ENCODE measurements at places on chromosomes 7 and 10. TPM values are rescaled to one million over a fixed set of nuclear protein-coding genes. Genes with fewer than 3 reads are reported as not detected.

- DNase-seq: no peak
These were observed 19.3 kb downstream of the MACC1 start for GRCh38 chr7:20197837-20198236.

DNA sequence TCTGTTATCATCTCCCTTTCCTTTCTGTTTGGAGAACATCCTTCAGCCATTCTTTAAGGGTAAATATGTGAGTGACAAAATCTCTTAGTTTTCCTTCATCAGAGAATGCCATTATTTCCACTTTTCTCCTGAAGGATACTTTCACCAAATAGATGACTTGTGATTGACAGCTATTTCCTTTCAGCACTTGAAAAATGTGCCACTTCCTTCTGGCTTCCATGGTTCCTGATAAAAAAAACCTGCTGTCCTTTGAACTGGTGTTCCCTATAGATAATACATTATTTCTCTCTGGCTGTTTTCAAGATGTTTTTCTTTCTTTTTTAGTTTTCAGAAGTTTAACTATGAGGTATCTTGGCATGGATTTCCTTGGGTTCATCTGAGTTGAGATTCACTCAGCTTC lies 79.7 kb downstream of the TBXAS1 start:
- DNase-seq: no peak

DNA sequence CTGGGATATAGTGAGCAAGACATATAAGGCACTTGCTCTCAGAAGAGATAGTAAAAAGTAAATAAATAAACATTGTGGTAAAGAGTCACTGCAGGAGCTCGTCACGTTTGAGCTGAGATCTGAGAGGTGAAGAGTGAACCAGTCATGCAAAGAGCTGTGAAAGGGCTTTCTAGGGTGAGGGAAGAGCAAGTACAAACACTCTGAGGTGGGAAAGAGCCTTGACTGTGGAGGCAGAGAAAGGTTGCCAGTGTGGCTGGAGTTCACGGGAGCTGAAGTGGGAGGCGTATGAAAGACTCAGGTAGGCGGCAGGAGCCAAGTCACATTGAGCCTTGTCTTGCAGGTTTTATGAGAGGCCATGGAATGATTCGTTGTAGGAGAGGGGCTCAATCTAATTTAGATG lies 141.0 kb downstream of the C1GALT1 start:
- DNase-seq: no peak

DNA sequence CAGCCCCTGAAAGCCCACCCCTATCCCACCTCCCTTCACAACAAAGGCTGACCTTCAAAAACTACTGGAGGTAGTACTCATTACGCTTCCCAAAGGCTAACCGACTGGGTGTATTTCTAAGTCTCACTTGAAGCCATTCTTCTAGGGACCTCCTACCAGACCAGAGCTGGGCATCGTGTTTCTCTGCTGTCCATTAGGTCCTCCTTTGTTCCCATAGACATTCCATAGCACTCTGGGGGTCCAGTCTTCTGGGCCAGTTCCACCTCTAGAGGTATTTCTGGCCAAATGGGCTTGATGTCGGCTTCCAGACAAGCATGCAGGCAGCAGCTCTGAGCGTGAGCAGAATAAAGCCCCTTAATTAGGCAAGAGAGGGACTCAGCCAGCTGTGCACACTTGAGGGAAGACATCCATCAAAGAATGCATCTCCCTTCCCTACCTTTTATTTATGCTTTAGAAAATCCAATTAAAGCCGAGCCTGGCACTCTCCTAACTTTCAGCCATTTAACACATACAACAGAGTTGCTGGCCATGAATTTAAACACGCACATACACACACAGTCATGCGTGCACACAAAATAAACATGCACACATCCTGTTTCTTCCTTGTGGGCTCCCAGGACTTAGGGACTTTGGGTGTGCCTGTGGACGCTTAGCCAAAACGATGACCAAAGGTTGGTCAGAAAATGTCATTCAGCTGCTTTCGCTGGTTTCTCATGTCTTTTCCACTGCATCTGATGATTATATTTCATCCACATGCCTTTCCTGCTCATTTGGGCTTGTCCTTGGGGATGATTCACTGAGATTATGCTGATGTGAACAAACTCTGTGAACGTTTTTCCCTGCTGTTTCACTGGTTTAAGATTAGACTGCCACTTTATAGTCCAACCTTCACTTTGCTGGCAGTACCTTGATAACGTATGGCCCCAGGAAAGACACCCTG lies 362.0 kb upstream of the NFE2L3 start:
- no peak for DNase-seq

The SFTPA1 gene
- not detected for polyA plus RNA-seq

The AS3MT gene
- polyA plus RNA-seq: 0.80 TPM

GRCh38 chr7:13897819-13898218 lies 91.6 kb downstream of the ETV1 start:
- DNase-seq: no peak

- no peak for DNase-seq
These were observed 64.8 kb downstream of the AKR1B1 start for GRCh38 chr7:134394056-134394455.

GRCh38 chr7:123282181-123282580 lies 82.4 kb upstream of the SLC13A1 start:
- DNase-seq: no peak

GRCh38 chr10:79494871-79495705 lies 17.2 kb upstream of the EIF5AL1 start:
- DNase-seq: no peak

The CYP2C18 gene
- 0.05 TPM for polyA plus RNA-seq

DNA sequence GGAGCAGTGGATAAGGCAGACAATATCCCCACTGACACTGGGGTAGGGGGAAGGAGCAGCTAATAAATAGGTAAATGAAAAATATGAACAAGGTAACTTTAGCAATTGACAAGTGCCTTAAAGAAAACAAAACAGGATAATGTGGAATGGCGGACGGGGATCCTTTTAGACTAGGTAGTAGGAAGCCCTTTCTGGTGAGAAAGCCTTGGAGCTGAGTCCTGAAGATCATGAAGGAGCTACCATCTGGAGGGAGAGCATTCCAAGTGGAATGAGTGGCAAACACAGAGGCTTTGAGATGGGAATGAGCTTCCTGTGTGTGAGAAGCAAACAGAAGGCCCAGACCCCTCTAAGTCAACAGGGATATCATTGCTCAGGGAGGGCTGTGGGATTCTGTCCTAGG lies 16.0 kb upstream of the ATXN7L1 start:
- no peak for DNase-seq

- no peak for DNase-seq
These were observed 258.3 kb downstream of the SNX13 start for GRCh38 chr7:17681965-17682364.

- DNase-seq: no peak
These were observed 97.3 kb downstream of the CDK6 start for GRCh38 chr7:92739091-92739490.

GRCh38 chr10:22022257-22023032 lies 18.9 kb upstream of the DNAJC1 start:
- no peak for DNase-seq

GRCh38 chr10:132790934-132791829 lies 5.2 kb upstream of the NKX6-2 start:
- DNase-seq: no peak

The PAPSS2 gene
- polyA plus RNA-seq: 1.1 TPM

The ELN gene
- not detected for polyA plus RNA-seq

DNA sequence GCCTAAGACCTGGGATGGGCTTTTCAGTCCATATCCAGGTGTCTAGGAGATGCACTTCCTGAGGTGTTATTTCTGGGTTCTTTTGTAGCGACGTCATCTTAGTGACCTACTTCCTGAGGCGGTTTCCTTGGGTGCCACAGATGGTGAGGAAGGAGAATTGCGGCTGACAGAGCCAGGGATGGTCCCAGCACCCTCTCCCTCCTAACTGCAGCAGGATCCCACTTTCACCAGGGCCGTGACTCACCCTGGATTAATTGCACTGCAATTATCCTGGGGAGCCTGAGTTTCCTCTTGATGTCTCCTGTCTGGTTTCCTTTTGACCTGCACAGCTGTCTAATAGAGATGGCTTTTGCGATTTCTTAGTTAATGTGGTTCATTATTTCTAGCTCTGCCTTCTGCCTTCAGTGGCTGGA lies 271.7 kb downstream of the TCF7L2 start:
- no peak for DNase-seq

DNA sequence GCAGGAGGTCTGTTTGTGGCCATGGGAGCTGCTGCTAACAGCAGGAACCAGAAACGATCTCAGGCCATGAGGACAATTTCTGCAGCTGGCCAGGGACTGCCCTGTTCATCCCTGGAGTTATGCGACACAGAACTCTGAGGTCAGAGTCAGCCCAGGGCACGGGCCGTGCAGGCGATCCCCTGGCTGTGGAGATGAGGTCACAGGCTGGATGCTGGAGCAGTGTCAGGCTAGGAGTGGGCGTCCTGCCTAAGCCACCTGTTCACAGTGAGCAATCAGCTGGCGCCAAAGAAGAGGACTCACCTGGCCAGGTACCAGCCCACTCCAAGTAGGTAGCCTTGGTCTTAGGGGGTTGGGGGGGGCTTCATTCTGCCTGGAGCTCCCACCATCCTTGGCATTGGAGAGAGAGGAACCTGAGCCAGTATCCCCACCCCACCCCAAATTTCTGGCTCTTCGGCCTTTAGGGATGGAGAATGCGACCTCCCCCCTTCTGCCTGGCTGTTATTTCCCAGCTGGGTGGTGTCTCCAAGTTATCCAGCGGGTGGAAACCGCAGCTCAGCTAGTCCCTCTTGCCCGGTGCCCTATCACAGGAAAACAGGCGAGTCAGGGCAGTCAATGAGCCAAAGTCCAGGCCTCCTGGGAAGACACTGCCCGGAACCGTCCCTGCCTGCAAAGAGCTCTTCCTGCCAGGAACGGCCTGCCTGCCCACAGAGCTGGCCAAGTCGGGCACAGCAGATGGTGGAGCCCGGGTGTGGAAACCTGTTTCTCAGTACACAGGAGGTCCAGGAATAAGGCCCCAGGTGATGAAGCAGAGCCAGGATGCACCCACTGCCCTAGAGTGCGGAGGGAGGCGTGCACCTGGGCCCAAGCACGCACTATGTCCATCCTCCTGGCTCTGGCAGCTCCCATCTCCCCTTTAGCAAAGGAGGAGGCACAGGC lies 1.8 kb upstream of the TTYH3 start:
- DNase-seq: no peak

DNA sequence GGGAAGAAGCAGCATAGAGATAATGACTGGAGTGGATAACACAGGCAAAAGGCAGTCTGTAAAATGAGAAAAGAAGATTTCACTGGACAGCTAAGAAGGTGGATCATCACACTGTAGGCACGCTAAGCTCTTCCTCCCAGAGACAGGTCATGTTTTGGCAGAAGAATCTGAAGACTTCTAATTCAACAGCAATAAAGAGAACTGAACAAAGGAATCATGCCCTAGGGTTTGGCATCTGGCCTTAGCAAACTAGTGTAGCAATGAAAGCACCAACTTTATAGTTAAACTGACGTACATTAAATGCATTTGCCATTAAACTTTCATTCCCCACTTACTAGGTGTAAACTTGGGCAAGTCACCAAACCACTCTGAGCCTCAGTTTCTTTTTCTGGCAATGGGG lies 84.4 kb upstream of the SEM1 start:
- no peak for DNase-seq

- no peak for DNase-seq
These were observed 75.5 kb downstream of the LRMDA start for GRCh38 chr10:75506930-75507329.

The HOXA3 gene
- 0.84 TPM for polyA plus RNA-seq

Measured in keratinocyte (primary cell).